Stimulated activated CD8-positive, alpha-beta memory T cell treated with anti-CD3 and anti-CD28 coated beads, Interleukin-4, amount 100 ng/mL, for 24 hours (primary cell): ENCODE measurements at places on chromosomes 3 and 15.

- DNase-seq, result no peak
These were observed 251.7 kb downstream of the WNT5A start for GRCh38 chr3:55235416-55235815.

DNA sequence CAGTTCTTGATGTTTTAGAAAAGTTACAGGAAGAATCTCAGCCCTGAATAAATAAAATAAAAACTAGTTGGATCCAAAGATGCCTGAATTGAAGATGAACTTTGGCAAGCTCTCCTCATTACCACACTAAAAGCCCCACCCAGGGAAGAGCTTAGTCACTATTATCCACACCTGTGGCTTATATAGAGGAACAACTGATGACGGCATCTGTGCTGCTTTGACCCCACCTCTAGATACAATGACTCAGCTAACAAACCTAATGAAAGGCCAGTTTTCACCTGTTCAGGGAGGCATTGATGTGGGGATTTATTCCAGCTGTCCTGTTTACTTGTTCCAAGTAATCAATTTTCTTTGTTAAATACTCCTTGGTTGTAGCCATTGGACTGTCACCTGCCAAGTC is 604.7 kb upstream of the EPHA6 start:
- no peak for DNase-seq

DNA sequence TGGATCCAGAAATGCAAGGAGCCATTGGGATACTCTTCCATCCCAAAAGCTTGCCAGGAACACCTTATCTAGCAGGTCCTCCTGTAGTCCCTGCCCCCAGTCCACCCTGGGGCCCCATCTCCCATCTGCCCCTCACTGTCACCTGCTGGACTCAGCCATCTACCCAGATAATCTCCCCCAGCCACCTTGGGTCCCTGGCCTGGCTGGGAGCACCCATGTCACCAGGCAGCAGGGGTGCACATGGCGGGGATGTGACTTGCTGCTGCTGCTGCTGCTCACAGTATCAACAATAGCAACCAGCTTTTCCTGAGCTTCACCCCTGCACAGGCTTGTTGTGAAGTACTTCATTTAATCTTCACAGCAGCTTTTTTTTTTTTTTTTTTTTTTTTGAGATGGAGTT is 12.6 kb downstream of the PTH1R start:
- DNase-seq, result no peak

DNA sequence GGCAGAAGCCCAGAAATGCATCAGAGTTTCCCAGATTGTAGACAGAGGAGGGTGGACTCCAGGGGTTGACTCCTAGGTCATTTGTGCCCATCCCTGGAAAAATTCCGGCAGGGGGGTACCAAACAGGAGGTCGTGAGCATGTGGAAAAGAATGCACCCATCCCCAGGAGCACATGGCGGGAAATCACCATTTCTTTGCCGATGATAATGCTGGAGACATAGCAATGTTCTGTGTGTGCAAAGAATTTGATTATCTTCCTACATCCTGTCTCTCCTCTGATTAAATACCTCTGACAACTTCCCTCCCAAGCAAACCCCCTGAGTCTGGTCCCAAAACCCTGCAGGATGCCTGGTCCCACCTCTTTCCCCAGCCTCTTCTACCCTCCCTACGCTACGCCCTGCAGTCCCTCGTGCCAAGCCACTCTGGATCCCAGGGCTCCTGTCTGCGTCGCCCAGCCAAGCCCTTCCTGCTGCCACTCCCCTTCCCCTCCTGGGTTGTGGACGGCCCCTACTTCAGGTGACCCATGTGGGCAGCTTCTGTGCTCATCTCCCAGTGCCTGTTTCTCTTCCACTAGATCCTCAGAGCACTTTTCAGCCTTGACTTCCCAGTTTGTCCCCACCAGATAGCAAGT is 15.8 kb downstream of the WNT7A start:
- no peak for DNase-seq

DNA sequence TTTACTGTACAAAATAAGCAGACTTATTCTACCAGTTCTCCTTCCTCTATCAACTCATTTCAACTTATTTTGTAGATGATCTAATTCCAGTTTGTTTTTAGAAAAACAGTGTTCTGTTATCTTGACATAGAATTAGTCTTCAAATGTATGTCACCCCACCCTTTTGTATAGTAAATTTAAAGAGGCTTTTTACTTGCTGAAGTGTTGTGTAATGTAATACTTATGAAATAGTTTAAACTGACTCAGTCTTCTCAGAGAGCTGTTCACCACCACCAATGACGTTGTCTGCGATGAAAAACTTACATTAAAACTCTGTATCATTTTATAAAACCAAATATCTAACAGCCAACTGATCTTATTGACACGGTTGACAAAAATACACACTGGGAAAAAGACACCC is 82.9 kb downstream of the RAP2B start:
- DNase-seq, result no peak

- no peak for DNase-seq
These were observed 881.4 kb downstream of the DIPK2A start for GRCh38 chr3:144852999-144853398.

GRCh38 chr3:4528320-4528719 is 35.2 kb downstream of the ITPR1 start:
- DNase-seq, result no peak

DNA sequence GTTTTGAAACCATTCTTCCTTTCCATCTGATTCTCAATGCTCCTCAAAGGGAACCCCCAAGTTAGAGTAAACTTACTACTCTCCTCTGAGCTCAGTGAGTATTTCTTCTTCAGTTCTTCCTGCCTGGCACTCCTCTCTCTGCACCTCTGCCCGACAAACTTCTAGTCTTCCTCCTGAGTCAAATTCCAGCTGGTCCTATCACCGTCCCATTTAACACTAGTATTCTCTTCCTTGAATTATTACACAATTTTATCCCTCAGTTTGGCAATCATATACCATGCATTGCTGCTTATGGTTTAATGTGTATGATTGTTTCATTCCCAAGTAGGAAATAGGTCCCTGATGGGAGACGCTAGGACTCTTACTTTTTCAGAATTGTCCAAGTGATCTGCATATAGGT is 279.7 kb downstream of the MECOM start:
- DNase-seq, result no peak

GRCh38 chr3:48465531-48466378 is 19.2 kb downstream of the ATRIP start:
- DNase-seq, result peak; percentile 72

- DNase-seq, result no peak
These were observed 137.5 kb downstream of the OPA1 start for GRCh38 chr3:193730511-193730910.

DNA sequence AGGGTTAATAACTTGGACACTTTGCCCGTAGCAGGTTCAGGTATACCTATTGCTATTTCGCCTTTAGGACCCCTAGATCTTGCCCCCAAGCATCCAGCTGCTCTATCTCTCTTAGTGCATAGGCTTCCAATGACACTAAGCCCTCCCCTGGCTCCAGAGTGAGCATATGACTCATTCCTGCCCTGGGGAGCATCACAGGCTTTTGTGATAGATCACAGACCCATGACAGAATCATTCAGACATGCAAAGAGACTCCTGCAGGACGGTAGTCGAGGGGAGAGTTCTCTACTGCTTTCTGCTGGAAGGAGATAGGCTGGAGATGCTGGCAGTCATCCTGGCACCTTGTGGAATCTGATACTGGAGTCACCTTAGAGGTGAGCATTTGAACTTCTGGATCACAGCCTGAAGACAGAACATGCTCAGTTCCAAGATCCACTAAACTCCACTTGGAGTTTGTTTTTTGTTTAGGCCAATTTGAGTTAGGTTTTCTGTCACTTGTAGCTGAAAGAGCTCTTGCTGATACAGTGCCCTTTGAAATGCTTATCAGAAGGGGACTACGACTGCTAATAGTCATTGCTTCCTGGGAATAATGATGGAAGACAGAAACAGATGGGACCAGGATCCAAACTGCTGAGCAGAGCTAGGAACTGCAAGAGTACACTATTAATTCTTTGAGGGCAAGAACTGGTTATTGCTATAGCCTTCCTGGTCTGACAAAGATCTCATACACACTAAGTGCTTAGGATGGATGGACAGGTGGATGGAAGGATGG is 11.0 kb downstream of the LYSMD2 start:
- DNase-seq, result no peak

DNA sequence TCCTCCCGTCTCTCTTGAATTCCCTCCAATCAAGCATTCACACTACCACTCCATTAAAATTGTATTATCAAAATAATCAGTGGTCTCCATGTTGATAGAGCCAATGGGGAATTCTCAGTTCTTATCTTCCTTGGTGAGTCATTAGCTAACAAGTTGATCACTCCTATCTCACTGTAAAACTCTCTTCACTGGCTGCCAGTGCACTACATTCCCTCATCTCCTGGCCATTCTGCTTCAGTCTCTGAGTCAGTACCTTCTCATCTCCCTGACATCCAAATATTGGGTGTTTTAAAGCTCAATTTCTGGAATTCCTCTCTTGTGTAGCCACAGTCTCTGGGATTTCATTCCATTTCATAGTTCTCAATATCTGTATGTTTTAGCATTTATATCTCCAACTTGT is 175.2 kb downstream of the ALDH1A2 start:
- no peak for DNase-seq

DNA sequence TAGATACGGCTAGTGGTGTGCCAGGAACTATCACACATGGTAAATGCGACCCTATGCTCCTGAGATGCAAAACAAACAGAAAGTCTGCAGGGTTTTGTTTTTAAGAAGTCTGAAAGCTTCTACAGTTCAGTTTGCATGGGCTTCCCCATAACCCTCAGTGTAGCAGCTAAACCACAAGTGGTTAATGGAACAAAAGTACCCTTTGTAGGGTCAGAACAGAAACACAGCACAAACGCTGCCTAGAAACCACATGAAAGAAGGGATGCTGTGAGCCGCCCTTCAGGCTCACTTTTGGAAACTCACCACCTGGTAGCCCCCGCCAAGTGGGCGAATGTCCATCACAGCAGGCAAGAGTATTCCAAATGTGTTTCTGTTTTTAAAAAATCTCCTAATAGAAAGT is 46.2 kb downstream of the CTDSPL start:
- no peak for DNase-seq

DNA sequence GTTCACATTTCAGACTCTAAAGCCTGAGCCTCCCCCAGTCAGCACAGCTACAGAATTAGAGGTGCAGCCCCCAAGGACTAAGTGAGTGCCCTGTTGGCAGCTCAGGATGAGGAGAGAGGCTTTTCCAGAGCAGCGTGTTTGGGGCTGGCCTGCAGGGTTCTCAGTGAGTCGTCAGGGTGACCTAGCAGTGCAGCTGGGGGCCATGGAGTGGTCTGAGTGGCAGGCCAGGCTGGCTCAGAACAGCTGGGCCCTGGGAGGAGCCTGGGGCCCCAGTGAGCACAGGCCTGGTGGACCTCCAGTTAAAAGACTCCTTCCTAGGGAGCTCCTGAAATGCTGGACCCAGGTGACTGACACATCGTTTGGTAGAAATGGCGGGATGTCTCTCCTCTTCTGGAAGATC is 108.3 kb downstream of the SLC49A4 start:
- DNase-seq, result no peak

DNA sequence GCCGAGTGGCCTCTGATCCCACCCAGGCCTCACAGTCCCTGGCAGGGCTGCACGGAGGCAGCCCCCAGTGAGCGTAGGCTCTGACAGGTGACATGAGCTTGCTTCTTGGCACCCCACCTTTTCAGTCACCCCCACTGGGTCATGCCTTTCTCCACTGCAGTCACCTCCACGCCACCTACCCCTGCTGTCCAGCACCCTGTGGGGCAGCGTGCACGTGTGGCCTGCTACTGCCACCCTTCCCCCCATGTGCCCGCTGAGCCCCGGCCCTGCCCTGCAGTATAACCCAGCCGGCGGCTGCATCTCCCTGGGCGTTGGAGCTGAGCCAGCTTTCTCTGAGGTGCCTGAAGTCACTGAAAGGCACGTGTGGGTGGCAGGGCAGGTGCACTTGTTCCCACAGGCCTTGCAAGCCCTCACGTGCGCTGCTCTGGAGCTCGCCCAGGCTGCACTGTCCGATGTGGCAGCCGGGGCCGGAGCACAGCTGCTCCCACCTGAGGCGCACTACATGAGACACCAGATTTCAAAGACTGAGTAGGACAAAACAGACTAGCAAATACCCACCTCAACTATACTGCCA is 65.6 kb downstream of the NIPA2 start:
- no peak for DNase-seq

DNA sequence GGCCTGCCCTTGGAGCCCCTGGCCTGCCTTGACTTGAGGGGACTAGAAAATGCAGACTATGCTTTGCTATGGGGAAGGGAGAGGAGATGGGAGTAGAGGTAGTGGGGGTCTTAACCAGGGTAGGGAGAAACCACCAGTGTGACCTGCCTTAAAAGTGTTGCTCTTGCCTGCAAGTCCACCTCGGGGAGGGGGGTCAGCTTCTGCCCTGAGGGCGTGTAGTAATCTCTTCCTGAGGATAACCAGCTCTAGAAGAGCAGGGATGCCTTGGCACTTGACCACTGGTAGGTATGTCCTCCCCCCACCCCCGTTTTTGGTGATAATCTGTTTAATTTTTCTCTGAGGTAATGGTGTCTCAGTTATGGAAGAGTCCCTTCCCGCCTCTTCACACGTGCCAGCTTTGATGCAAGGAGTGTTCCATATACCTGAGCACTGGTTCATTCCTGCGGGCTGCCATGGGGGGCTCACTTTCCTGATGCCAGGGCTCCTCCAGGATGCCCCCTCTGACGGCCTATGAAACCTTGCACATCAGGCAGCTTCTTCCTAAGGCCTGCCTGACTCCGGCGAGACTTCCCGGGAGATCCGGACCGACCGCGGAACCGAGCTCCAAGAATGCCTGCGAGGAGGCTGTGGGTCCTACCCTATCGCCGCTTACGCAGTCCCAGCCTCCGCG is 780 bp upstream of the P4HTM start:
- no peak for DNase-seq

GRCh38 chr3:55426486-55426885 is 60.6 kb downstream of the WNT5A start:
- DNase-seq, result no peak

DNA sequence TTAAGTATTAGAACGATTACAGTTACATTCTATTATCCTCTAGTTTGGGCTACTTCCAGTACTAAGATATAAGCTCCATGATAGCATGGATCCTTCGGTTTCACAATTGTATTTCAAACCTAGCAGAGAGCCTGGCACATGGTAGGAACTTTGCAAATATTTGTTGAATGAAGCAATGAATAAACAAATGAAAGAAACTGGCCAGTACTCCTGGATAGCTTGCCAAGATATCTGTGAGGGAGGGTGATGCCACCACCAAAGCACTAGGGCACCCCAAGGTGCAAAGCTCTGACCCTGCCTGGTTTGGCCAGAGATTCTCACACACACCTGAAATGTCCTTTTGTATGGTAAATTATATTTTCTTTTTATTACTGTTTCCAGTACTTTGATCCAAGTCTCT is 44.3 kb upstream of the PLAAT1 start:
- DNase-seq, result no peak

DNA sequence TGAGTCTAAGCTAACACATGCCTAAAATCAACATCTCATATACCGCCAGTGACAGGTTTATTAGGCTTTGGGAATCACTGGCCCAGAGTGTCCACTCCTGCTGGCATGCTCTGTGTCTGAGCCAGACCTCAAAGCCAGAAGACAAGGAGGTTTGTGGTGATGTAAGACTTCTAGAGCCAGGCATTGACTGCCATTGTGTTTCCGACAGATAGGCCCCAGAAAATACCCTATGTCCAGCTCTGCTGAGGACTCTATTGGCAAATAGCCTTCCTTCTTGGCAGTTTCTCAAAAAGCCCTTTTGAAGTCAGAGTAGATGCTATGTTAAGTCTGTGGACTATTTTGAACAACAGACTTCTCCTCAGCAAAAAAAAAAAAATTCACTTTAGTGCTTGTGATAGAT is 181.9 kb upstream of the UBE2E1 start:
- DNase-seq, result no peak

GRCh38 chr15:40439960-40440742 is 602 bp upstream of the BAHD1 start:
- DNase-seq, result no peak
